Left kidney (tissue), 8 donors: ENCODE measurements at places on chromosomes 12 and 14. TPM values are rescaled to one million over a fixed set of nuclear protein-coding genes. Genes with fewer than 3 reads are reported as not detected.

The SERPINA12 gene
- polyA plus RNA-seq = 0.91 TPM

GRCh38 chr14:99129211-99129696 is 142.7 kb downstream of the BCL11B start:
- DNase-seq = no peak

GRCh38 chr12:49706351-49707127 is 666 bp downstream of the FMNL3 start:
- DNase-seq = peak; percentile 37

- no peak for DNase-seq
These were observed 1.6 kb upstream of the ASB2 start for GRCh38 chr14:93977790-93978581.

The CLECL1 gene
- polyA plus RNA-seq = 0.27 TPM

GRCh38 chr12:22250762-22251161 is 83.7 kb downstream of the ST8SIA1 start:
- DNase-seq = no peak

GRCh38 chr14:95054346-95055280 is 102.7 kb downstream of the DICER1 start:
- DNase-seq = no peak

- DNase-seq = no peak
These were observed 299.2 kb upstream of the FKBP4 start for GRCh38 chr12:2495417-2496112.

The WNT5B gene
- polyA plus RNA-seq = 5.5 TPM

- DNase-seq = peak; percentile 62
These were observed 478.4 kb downstream of the RAD51B start for GRCh38 chr14:68297876-68298468.

The RPGRIP1 gene
- polyA plus RNA-seq = 0.58 TPM

DNA sequence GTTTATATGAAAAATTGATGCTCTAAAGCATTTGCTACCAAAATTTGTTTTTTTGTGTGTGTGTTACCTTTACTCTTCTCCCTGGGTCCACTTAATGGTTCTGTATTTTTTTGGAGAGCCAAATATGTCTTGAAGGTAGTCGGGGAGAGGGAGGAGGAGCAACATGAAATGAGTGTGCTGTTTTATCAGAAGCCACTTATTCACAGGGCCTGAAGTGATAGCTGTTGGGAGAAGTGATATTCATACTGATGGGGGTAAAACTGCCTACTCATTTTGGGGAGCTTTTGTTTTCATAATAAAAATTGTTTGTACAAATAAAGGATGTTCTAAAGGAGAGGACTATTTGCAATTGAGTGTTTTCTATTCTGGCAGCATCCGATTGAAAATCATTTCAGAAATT is 29.2 kb downstream of the CRADD start:
- DNase-seq = no peak

GRCh38 chr12:13887779-13888388 is 93.5 kb downstream of the GRIN2B start:
- DNase-seq = no peak

DNA sequence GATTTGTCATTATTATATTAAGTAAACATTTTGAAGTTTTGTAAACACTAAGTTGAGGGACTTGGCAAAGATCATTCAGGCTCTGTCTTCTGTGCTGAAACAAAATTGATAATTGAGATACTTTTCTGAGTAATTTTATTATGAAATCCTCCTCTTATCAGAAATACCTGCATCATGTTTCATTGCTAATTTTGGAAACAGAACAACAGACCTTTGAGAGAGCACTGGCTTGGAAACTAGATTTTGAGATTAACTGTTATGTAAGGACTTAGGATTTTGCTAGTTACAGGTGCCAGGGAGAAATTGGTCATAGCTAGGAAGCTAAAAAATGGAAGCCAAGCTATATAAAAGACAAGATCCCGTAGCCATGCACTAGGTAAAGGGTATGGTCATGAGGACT is 201.7 kb upstream of the DCN start:
- DNase-seq = no peak

DNA sequence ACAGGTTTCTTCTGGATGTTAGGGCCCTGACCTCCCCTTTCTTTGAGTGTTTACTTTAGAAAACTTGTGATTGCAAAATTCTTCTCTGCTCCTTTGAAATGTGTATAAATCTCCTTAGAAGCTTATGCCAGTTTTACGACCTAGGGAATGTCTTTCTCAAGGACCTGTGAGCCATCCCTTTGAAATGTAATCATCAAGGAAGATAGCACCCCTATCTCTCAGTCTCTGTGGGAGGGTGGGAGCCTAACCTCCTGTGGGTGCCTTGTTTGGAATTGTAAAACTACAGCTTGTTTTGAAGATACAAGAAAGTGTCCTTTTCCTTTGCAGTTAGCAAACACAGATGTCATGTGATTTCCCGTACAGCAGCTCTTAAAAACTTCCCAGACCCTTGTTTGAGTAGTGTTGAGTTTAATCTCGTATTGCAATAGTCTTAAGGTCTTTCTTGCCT is 3.3 kb downstream of the OR10AD1 start:
- no peak for DNase-seq

The ARHGAP9 gene
- polyA plus RNA-seq = 2.6 TPM

- DNase-seq = no peak
These were observed 207.3 kb downstream of the DAD1 start for GRCh38 chr14:22381766-22382165.

DNA sequence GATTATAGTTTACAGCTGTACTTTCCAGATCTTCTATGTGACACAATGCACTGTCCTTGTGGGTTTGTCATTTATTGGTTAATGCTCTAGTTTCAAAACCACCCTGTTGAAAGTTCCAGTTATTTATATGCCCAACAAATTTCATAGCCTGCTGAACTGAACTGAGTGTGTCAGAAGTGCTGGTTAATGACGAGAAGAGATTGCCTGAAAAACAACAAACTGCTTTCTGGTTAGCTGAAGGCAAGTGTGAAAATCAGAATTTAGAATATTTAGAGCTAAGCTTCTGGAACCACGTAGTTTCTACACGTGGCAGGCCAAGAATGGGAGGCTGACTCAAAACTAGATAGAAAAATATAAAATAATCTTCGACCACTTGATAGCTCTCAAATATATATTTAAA is 19.1 kb upstream of the RIN3 start:
- no peak for DNase-seq

The FAM222A gene
- 6.5 TPM for polyA plus RNA-seq

DNA sequence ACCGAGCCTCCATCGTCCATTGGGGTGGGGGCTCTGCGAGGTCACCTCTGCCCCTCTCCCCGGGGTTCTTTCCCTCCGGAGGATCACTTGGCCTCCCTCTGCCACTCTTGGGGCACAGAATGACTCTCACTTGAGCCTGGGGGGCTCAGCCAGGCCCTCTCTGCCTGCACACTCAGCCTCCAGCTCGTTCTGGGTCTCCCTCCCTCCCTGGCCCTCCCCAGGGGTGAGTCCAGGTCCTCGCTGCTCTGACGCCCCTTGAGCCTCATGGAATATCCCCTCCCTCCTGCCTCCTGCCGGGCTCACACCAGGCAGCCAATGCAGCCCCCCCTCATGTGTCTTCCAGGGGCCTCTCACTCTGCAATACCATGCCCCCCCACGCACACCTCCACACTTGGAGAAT is 17.7 kb upstream of the SFSWAP start:
- no peak for DNase-seq

- DNase-seq = no peak
These were observed 8.9 kb downstream of the RFLNA start for GRCh38 chr12:124303579-124304313.

The TOMM20L gene
- polyA plus RNA-seq = 2.5 TPM

- no peak for DNase-seq
These were observed 100.5 kb upstream of the RFLNA start for GRCh38 chr12:124194264-124194892.

DNA sequence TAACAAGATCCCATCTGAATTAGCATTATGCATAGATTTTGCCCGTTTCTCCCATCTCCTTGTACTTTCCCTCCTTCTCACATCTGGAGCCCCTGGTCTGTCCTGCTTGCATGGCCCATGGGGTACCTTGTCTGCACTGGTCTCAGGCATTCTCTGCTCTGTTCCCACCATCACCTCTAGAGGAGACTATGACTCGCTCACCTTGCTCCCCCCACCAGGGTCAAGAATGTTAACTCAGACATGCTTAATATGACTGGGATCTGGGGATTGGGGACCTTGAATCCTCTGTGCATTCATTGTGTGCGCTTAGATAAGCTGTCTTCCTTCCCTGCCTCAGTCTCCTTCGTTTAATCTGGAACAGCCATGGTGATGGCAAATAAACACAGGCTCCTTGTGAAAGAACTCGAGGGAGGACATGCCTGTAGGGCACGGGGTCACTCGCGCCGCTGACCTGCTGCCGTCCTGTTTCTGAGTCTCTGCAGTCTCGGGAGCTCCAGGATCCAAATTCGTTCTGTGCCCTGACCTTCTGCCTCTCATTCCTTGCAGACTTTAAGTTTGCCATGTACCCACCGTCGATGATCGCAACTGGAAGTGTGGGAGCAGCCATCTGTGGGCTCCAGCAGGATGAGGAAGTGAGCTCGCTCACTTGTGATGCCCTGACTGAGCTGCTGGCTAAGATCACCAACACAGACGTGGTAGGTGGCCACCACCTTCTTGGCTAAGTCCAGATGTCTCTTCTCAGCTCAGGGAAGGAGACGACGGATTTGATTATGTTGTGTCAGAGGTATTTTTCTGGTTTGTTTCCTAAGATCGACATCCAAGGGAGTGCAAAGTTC is 15.0 kb downstream of the CCND2 start:
- no peak for DNase-seq

DNA sequence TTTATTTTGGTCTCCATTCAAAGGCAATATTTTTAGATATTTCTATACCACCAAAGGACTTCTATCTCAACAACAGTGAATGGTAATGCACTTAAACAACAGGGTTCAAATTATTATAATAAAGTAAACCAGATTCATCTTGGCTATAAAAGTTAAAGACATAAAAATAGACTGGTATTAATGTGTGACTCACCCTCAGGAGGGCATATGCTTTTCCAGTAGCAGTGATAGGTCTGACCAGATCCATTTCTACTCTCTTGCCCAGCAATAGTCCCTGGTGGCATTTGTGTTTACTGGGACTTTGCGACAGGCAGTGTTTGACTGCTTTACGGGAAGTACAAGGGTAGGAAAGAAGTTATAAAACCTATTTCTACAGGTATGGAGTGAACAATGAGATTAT is 353.2 kb upstream of the ATP2B1 start:
- no peak for DNase-seq

The CACNA1C gene
- 11.4 TPM for polyA plus RNA-seq

The AVPR1A gene
- 5.5 TPM for polyA plus RNA-seq

GRCh38 chr14:57346741-57347140 is 43.6 kb upstream of the NAA30 start:
- no peak for DNase-seq

- DNase-seq = no peak
These were observed 36.5 kb downstream of the ZC3H14 start for GRCh38 chr14:88599326-88599725.

The SOAT2 gene
- polyA plus RNA-seq = 1.6 TPM

DNA sequence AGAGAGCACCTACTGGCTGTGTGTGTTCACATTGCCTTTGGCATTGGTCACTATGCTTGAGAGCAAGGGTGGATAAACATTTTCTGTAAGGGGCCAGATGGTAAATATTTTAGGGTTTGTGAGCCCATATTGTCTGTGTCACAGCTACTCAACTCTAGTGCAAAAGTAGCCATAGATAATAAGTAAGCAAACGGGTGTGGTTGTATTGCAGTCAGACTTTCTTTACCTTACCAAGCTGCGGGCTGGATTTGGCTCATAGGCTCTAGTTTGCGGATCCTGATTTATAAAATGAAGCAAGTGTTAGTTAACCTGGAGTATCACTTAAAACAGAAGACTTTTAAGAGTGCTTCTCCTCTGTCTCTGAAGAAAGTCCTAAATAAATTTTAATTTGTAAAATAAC is 169.0 kb downstream of the KICS2 start:
- no peak for DNase-seq

- no peak for DNase-seq
These were observed 60.0 kb downstream of the NCOR2 start for GRCh38 chr12:124507188-124508109.
